GOT3 (cell line): ENCODE measurements at places on chromosomes 5 and 9.

DNA sequence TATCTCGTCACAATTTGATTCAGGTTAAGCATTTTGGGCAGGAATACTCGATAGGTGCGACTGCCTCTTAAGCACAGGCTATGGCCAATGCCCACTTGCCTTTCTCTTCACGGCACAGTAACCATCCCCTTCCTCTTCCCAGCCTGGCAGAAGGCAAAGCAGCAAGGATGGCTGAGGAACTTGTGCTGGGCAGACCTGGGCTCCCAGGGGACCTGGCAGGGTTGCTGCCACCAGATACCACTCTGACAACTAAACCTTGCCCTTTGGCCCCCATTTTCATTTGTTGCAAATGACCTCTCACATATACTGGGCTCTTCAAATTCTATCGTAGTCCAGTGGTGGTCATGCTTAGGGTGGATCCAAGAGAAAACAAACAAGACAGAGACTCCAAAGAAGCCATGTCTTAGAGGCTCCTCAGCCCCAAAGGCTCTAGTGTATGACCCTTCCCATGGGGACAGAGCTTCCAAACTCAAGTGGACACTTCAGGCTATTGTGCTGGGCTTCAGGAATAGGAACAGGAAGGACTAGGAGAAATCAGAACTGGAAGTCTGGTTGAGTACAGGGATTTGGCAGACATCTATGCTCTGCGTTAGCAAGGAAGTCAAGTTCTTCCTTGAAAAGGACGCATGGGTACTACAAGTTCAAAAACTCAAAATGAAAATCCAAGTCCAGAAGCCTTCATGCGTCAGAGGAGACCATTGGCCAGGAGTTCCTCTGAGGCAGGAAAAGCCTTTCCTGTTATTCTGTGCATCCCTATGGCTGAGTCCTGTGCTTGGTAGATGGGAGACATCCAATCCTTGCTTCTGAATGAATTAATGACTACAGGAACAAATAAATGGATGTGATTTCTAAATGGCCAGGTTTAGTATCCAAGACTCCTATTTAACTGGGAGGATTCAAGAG, 64.6 kb upstream of the PLPP1 start:
- no peak for DNase-seq

- DNase-seq: no peak
Measured at GRCh38 chr9:98575379-98576346, 133.1 kb downstream of the GABBR2 start.

DNA sequence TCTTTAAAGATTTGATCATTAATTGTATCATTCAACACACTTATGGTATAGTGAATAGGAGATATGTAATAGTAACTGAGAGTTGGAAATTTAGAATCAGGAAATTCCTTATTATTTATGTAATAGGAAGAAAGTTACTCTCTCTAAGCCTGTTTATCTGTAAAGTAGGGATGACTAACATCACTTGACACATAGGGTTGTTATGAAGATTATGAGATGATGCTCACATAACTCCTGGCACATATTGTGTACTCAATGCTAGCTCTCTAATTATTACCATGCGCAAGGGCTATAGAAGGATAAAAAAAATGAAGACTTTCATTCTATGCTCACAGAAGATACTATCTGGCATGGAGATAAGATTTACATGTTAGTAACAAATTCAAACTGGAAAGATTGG, 149.9 kb downstream of the ISOC1 start:
- DNase-seq: no peak

- DNase-seq: no peak
Measured at GRCh38 chr5:172979778-172980177, 3.8 kb upstream of the ATP6V0E1 start.

GRCh38 chr9:115777610-115778009, 376.0 kb upstream of the PAPPA start:
- DNase-seq: no peak

DNA sequence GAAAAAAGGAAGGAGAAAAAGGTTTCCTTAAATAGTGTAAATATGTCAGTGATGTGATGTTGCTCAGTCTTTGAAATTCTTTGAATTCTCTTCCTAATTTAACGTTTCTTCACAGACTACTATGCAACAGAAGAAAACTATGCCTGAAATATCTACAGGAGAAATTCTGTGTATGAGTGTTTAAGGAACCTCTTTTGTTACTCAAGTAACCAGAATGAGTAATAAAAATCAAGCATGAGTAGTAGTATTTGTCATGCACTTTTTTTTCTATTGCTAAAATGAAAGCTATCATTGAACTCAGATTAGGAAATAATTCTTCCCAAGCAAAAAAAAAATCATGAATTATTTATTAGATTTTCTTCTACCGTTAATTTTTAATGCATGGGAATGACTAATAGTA, 20.3 kb upstream of the THG1L start:
- no peak for DNase-seq

DNA sequence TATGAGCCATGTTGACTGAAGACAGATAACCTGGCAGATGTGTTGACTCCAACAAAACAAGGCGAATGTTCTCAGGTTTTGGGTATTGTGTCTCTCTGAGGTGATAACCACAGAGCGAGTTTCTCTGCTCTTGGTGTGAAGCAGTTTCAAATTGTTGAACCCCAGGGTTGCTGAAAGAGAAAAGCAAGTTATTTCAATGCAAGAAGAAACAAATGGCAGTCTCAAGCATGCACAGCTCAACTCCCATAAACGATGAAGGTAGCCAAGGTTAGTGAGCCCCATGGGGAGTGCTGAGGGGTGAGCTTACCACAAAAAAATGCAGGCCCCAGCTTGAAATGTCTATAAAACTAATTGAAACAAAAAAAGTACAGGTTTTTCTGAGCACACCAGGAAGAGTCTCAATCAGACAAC, 220.8 kb upstream of the DAPK1 start:
- no peak for DNase-seq

DNA sequence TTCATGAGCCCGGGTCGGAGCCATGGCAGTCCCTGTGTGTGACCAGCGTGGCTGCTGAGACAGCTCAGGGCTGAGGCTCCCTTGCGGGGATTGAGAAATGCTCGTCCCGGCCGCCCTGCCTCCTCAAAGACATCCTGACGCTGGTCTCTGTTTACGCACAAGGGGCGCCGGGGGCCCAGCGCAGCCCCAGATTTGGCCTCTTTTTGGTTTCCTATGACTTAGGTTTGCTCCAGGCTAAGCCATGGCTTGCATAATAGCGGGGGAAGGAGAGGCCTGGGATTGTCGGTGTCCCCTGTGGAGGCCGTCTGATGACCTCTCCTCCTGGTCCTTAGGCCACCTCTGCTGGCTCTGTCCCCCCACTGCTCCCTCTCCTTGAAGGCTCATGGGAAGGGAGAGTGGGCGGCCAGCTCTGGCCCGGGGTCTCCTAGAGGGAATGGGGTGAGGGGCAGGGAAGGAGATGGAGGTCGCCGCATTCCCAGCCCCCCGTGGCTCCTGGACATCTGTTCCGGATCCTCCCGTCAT, 3.5 kb downstream of the LAMC3 start:
- no peak for DNase-seq

DNA sequence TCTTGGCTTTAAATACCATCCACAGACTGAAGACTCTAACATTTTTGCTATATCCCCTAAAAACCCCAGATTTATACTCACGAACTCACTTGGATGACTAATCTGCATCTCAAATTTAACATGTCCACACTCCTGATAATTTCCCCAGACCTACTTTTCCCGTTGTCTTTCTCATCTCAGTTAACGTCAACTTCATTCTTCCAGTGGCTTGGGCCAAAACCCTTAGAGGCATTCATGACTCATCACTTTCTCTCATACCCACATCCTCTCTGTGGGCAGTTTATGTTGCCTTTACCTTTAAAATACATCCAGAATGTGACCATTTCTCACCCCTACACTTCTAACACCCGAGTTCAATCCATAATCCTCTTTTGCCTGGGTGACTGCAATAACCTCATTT, 96.7 kb downstream of the EDIL3 start:
- DNase-seq: no peak

GRCh38 chr5:58258984-58259684, 200.8 kb downstream of the PLK2 start:
- DNase-seq: no peak

DNA sequence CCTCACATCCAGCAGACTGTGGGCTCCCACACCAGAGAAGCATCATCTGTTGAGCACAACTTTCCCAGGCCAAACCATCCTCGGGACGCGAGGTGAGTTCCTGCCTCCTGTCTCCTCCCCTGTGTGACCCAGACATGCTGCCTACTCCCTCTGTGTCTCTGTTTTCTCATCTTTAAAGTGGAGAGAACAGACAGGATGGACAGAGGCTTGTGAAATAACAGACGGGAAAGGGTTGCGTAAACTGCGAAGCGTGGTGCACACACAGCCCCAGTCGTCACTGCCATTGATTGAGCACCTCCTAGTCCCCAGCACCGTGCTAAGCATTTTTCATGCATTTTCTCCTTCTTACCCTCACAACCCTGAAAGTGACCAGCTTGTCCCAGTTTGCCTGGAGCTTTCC, 52.1 kb upstream of the LMX1B start:
- DNase-seq: no peak

GRCh38 chr5:149693482-149693881, 36.6 kb upstream of the PPARGC1B start:
- DNase-seq: no peak

GRCh38 chr5:124704594-124705284, 41.7 kb downstream of the ZNF608 start:
- DNase-seq: no peak

DNA sequence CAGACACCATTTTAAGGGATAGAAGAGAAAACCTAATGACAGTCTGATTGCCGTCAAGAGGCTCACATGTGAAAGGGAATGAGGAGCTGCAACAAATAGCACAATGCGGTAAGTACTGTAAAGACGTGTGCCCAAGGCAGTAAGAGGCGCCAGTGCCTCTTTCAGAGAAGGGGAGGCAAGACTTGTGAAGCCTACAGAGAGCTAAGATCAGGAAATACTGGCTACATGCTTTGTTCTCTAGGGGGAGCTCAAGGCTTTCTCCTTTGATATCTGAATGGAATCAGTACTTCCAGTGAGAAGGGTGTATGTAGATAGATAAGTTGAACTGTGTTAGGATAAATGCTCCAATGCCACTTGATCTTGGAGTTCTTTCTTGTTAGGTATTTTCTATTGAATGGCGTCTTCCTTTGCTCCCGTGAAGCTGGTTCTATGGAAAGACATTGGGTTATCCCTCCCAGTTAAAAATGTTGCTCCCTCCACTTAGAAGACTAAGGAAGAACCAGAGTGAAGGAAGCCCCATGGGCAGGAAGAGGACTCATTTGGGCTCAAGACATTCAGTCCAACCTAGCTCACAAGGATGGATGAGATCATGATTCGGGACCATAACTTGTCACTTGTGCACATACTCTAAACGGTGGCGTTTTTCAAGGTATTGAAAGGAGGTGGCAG, 23.5 kb upstream of the ALDOB start:
- no peak for DNase-seq

GRCh38 chr5:69404659-69405330, 10.1 kb upstream of the MARVELD2 start:
- no peak for DNase-seq

DNA sequence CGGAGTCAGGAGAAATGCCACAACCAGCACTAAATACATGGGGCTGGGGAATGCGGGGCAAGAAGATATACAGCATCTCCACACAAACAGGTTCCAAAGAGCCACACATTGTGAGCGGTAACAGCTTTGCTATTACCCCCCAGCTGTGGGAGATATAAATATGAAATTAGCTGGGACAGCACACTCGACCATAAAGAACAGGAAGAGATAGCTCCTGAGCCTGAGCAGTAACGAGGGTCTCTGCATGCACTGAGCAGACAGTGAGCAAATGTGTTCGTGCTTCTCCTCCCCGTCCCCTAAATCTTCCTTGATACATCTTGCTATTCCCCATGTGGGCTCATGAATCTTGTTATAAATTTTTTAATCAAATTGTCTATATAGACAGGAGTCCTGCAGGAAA, 53.1 kb downstream of the ADAMTS2 start:
- DNase-seq: no peak

DNA sequence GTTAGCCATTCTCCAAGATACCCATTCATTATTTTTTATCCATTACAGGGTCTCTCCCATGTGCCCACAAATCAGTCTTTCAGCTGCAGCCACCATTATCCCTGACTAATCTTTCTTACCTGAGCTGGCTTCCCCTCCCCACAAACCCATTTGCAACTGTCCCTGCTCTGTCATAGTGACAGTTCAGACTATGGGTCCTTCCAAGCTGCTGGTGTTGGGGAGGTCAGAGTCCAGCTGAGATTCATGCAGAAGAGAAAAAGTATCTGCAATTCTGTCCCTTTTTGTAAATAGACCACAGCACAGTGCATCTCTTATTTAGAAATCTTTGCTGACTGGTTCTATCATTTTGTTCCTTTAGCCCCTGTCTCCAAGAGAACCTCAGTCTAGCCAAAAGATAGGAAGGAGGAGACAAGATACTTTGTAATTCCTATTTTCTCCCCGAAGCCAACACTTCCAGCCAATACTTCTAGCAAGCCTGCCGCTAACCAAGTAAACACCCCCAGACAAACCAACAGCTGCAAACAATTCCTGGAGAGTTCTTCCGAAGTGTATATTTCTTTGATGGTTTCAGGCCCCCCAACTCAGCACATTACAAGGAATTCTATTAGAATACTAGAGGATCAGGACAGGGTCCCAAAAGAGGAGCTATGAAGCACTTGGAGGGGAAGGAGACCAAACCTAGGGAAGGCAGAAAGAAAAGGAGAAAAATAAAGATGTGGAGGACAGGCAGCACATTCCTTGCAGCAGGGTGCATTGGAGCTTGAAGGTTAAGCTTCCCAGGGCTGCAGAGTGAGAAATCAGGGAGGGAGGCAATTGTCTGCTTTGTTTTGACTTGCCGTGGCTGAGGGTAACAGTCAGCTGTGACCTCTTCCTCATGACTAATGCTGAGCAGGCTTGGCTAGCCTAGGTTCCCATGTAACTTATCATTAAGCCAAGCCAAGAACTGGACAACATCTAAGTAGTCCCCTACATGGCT, 148.5 kb downstream of the SGCD start:
- DNase-seq: no peak

DNA sequence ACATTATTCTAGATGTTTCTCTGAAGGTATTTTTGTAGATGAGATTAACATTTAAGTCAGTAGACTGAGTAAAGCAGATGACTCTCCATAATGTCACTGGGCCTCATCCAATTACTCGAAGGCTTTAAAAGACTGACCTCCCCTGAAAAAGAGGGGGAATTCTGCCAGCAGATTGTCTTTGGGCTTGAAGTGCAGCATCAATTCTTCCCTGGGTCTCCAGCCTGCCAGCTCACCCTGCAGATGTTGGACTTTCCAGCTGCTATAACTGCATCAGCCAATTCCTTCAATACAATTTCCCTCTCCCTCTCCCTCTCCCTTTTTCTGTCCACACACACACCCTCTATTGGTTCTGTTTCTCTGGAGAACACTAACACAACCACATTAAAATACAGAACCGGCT, 472.8 kb downstream of the SPOCK1 start:
- DNase-seq: no peak

- no peak for DNase-seq
Measured at GRCh38 chr5:30839956-30840355, 353.5 kb upstream of the CDH6 start.

- DNase-seq: no peak
Measured at GRCh38 chr9:98864281-98865174, 57.1 kb downstream of the GALNT12 start.

GRCh38 chr9:38305582-38305981, 86.9 kb upstream of the ALDH1B1 start:
- no peak for DNase-seq

GRCh38 chr5:149320791-149321330, 24.4 kb upstream of the GRPEL2 start:
- peak; percentile 62 for DNase-seq
